ENCODE measurements at places on chromosomes 5 and 9.

DNA sequence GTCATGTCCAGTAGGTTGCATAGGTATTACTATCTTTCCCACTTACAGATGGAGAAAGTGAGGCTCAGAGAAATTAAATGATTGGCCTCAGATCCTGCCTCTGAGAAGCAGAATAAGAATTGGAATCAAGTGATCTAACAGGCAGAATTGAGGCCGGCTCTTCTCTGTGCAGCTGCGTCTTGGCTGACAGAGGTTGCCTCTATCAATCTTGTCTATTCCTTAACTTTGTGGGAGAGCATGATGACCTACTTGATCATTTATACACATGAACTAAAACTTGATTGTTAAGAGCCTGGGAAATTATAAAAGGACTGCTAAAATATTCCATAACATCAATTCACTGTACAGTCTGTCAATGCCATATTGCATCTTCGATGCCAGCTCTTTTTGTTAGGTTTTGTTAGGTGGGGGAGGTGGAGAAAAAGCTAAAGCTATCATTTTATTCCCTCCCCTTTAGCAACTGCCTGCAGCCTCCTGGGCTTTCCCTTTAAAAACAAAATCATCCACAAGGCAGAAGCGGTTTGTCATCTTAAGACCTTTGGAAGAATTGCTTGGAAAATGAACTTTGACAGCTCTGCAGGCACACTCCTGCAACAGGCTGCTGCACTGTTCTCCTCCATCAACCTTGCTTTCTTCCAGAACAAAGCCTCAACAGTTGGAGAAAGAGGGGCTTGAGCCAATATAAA is 247.4 kb downstream of the SMARCA2 start:
- DNase-seq: no peak

- no peak for DNase-seq
Observed at GRCh38 chr5:176648474-176649194, 1.4 kb downstream of the TSPAN17 start.

DNA sequence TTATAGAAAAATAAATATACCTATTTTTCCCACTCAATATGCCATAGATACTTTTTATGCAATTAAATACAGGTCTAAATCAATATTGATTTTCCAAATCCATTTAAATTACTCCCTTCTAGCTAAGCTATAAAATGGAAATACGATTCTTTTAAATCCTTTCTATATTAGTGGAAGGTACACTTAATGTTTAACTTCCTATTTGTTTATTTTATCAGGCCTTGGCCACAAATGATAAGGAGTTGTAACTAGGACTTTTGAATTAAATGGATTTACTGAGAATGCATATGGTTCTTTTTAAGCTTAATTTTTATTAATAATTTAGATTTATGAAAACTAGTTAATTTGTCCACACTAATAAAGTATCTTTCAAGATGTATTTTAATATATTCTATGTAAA is 517.0 kb upstream of the CHD1 start:
- DNase-seq: no peak

- peak; percentile 14 for DNase-seq
Observed at GRCh38 chr5:122077366-122078115, 518 bp downstream of the LOX start.

- DNase-seq: no peak
Observed at GRCh38 chr9:68726489-68726888, 21.4 kb downstream of the PIP5K1B start.

- no peak for DNase-seq
Observed at GRCh38 chr5:38446029-38446522, 110.4 kb downstream of the LIFR start.

DNA sequence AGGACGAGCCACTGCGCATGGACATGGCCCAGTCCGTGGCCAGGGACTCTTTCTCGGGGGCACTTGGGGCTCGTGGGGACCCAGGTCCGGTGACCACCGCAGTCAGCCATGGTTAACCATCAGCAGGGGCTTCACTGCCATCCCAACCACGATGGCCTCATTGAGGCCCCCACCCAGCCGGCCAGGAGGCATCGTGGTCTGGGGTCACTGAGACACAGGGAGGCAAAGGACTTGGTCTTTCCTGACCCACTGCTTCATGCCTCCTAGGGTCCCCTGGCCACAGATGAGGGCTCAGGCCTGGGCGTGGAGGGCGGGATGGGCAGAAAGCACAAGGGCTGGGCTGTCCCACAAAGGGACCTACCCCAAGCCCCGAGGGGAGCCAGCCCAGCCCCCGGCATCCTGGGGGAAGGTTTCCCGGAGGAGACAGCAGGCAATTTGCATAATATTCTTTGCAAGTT is 6.6 kb downstream of the NACC2 start:
- DNase-seq: no peak

GRCh38 chr5:163773226-163773625 is 267.8 kb downstream of the MAT2B start:
- no peak for DNase-seq

DNA sequence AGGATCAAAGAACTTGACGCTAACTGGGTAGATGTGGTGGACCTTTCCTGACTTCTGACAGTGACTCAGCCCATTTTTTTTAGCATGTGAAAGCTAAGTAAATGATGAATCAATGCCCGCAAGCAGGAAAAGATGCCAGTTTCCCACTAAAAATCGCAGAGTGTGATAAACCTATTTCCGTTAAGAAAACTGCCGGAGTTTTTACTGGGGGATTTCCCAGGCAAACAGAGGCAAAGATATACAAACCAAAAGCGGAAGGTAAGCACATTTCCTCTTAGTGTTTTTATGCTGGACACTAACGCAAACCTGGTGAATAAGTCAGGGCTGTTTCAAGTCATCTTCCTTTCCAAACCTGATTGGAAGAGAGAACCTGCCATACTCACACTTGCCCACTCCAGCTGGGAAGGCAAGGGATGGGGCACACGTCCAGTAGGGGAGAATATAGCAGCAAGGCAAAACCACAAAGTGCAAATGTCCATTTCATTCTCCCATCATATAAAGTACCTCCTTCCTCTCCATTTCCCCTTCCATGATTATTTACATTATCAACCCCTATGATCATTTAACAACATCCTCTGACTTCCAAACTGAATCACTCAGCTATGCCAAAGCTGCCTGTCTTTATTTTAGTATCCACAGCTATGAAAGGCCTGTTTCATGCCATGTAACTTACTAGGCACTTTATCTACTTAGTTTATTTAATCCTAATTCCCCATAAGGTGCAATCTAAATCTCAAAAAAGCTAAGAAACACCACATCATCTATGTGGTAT is 349.7 kb upstream of the RFX3 start:
- DNase-seq: no peak
